ENCODE measurements at places on chromosomes 1 and 21.

GRCh38 chr1:181872562-181872961 lies 188.9 kb downstream of the ZNF648 start:
- no peak for DNase-seq

DNA sequence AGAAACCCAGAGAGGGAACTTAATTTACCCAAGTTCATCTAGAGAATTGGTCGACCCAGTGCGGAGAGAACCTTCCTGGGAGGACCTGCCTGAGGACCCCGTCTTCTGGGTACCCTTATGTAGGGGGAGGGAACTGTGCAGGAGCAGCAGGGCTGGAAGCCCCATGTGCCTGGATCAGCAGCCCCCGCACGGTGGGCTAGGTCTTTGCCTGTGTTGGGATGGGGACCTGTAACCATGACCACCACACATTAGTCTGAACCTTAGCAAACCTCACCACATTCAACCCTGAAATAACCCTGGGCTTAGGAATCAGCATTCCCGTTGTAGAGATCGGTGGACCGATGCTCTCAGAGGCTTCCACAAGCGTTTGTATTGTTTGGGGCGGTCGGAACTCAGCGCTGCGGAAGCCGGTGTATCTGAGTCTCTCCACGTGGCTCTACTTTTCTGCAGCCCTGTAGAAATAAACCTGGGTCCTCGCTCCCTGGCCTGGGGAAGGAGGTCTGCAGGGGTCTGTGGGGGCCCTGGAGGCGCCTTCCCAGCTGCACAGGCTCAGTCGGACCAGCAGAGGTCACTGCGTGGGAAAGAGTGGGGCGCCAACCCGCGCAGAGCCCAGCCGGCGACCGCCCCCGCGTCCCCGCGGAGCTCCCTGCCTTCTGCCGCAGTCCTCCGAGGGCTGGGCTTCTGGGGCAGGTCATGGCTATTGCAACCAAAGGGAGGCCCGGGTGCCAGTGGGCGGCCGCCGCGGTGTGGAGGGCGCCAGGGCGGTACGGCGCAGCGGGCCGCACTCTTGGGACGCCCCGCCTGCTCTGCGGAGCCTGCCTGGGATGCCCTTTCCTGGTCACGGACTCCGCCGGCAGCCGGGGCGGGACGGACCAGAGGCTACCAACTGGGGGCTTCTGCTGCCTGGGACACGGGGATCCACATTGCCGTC lies 36.2 kb upstream of the KCNA10 start:
- DNase-seq = peak; percentile 36

GRCh38 chr1:11052839-11053757 lies 6.1 kb upstream of the MASP2 start:
- no peak for DNase-seq

- DNase-seq = no peak
These were observed 4.0 kb upstream of the PROX1 start for GRCh38 chr1:213983493-213984386.

- no peak for DNase-seq
These were observed 245.3 kb downstream of the GPR52 start for GRCh38 chr1:174693085-174693484.

- no peak for DNase-seq
These were observed 25.1 kb upstream of the BRDT start for GRCh38 chr1:91924146-91924545.

DNA sequence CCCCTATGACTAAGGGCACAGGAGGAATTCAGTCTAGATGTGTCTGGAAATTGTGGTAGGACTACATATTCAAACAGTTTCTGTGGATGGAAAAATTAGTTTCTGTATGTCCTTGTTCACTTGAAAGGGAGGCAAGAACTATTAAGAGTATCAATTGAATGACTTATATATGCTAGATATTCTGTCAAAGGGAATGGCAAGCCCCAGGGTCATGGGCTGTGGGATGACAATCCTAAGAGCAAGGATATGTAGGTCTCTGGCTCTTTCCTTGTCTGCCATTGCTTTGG lies 383.5 kb upstream of the B3GALT2 start:
- no peak for DNase-seq

DNA sequence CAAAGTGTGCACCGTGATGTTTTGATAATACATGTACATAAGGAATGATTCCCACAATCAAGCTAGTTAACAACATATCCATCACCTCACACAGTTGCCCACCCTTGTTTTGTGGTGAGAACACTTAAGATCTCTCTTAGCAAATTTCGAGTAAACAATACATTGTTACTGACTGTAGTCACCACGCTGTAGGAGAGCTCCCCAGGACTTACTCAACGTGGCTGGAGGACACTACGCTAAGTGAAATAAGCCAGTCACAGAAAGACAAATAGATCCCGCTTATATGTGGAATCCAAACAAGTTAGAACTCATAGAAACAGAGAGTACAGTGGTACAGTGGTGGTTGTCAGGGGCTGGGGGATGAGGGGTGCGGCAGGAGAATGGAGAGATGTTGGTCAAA lies 24.8 kb downstream of the GPR137B start:
- DNase-seq = no peak

- no peak for DNase-seq
These were observed 148.7 kb downstream of the PGBD5 start for GRCh38 chr1:230277201-230278025.

GRCh38 chr1:27614625-27615344 lies 10.8 kb upstream of the AHDC1 start:
- no peak for DNase-seq

- DNase-seq = no peak
These were observed 181.9 kb upstream of the ESRRG start for GRCh38 chr1:216905137-216905536.

DNA sequence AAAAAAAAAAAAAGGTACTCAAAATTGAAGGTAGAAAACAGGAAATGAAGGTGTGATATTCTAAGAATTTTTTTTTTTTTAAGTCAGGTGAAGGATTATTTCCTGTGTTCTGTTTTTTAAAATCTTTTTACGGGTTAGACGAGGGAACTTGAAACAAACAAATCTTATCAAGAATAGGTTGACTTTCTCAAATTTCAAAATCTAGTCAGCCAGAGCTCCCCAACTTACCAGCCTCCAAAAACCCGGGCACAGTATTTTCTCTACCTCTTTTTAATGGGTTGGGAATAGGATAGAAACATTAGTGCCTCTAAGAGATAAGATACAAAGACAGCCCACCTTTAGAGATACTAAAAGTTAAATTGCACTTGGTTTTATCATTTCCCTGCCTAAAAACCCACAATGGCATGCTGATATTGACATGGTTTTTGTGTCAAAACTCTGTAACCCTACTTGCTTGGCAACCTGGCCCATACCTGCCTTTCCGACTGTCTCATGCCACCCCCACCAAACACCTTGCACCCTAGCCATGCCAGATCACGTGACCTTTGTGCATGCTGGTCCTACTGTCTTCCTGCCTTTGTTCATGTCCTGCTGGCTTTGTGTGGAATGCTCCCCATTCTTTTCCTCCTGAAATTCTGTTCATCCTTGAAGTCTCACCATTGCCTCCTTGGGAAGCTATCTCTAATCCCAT lies 4.2 kb downstream of the RCAN3 start:
- no peak for DNase-seq

DNA sequence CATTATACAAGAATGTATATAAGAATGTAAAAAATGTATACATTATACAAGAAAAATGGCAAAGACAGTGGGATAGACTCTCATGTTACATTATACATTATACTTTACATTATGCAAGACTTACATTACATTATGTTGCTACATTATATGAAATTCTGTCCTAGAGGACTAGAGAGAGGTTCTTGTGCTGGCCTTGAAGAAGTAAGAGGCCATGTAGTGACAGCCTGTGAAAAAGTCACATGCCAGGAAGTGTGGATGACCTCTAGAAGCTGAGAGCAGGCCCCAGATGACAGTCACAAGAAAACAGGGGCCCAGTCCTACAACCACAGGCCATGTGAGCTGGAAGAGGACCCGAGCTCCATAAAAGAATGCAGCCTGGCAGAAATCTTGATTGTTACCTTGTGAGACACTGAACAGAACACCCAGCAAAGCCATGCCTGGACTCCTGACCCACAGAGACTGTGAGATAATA lies 30.5 kb upstream of the AHCYL1 start:
- DNase-seq = peak; percentile 55

- DNase-seq = peak; percentile 61
These were observed 21.5 kb downstream of the NFYC start for GRCh38 chr1:40712997-40713396.

DNA sequence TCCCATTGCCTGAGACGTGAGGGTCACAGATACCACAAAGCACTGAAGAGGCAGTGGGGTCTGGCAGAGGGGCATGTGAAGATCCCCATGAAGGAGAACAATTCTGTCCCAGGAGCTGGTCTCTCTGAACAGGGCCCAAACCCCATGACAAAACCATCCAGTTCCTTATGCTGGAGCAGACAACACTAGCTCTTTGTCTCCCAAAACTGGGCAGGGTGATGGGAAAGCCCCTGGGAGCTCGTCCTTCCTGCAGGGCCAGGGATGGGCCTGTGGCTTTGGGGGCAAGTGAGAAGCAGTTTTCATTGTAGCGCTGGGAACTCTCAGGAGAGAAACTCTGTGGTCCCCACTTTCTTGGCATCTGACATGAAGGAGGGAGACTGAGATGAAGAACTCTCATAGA lies 8.8 kb downstream of the ETV3L start:
- no peak for DNase-seq

- peak; percentile 25 for DNase-seq
These were observed 53.5 kb downstream of the LRRC8B start for GRCh38 chr1:89578151-89578550.

GRCh38 chr1:177278626-177279390 lies 108.0 kb downstream of the BRINP2 start:
- no peak for DNase-seq

DNA sequence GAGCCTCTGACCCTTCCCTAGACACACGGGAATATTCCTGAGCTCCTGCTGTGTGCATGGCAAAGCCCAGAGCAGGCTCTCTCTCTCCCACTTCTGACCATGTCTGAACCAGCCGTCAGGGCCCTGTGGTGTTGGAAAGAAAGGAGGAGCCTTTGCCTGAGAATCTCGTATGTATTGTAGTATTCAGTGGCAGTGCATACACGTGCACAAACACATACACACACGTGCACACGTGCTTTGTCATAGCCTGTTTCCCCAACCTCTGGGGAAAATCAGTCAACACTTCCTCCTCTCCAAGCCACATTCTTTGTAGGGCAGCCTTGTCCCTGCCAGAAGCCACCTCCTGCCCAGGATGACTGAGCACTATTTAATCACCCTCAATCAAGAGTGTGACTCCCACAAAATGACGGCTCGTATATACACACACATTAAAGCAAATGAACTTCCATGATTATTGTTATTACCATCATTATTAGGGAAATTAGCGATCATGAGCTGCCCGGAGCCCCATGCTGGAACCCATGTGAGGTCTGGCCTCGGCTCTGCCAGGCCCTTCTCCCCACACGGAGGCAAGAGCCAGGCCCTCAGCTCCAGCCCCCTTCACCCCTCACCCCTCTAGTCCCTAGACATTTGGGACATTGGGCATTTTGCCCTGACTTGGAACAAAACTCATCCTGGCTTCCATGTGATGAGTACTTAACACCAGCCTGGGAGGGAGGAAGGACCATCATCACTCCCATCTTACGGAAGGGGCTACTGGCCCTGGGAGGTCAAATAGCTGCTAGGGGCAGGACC lies 331.9 kb downstream of the NPHP4 start:
- no peak for DNase-seq

- no peak for DNase-seq
These were observed 192.7 kb upstream of the KIAA0040 start for GRCh38 chr1:175385316-175385715.

DNA sequence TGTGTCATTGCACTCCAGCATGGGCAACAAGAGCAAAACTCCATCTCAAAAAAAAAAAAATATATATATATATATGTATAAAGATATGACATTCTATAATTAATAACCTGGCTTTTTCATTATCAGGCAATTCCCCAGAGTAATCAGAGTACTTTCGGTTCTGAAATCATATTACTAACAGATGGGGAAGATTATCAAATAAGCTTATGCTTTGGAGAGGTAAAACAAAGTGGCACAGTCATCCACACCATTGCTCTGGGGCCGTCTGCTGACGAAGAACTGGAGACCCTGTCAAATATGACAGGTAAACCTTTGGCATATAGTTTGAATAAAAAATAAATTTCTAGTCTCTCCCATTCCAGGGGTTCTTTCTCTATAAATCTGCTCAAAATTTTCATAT lies 58.5 kb upstream of the SH3GLB1 start:
- no peak for DNase-seq

GRCh38 chr1:227124473-227124872 lies 184.4 kb downstream of the COQ8A start:
- DNase-seq = no peak

- DNase-seq = peak; percentile 50
These were observed 25.0 kb downstream of the PTGFRN start for GRCh38 chr1:116934586-116935207.

DNA sequence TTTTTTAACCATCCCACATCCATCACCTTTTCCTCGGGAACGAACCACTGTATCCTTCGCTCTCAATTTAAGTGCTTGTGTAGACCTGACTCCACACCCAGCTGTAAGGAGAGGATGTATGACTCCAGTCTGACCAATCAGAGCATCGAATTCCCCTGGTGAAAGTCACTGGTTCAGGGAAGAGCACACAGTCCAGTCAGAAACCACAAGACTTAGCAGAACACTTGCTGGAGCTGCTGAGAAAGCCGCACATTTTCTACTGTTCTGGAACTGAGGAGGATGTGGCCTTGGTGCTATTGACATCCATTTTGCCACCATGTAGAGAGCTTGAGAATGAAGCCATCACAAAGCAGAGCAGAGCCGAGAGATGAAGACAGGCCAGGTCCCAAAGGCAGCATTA lies 59.9 kb upstream of the CNN3 start:
- no peak for DNase-seq

DNA sequence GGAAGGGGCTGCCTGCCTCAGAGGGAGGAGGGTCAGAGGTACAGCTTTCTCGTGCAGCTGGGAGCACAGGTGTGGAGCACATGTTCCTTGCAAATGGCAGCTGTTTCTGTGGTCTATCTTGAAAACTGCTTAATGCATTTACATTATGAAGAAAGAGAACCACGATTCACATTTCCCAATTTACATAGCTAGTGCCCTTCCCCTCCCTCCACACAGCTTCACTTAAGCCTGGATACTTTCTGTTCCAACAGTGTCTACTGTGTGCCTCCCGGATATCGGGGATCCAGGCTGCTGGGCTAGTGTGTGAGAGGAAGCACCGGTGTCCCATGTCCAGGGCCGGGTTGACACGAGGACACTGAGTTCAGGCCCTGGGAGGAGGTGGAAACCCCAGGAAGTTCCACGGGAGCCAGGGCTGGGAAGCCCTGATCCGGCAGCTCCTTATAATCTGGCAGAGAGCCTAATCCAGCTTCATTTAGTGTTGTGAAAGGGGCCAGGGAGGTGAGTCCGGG lies 31.6 kb downstream of the TMCC2 start:
- DNase-seq = peak; percentile 57

All from suppressor macrophage (primary cell).